ENCODE measurements at places on chromosomes 1 and 21. TPM values are rescaled to one million over a fixed set of nuclear protein-coding genes. Genes with fewer than 3 reads are reported as not detected.

The IL22RA1 gene
- total RNA-seq: 4.1 TPM

The OR2T29 gene
- total RNA-seq: not detected

The PDE4B gene
- total RNA-seq: 0.87 TPM

The RNU1-4 gene
- total RNA-seq: 9,966 TPM

The TCHHL1 gene
- total RNA-seq: 0.18 TPM

The S100A8 gene
- 29.7 TPM for total RNA-seq

The CSF3R gene
- total RNA-seq: not detected

The RNF207 gene
- total RNA-seq: 74.1 TPM

The SLC6A17 gene
- total RNA-seq: 0.14 TPM

The CNTN2 gene
- total RNA-seq: 1.3 TPM

The NPHS2 gene
- 0.55 TPM for total RNA-seq

The SPATA17 gene
- total RNA-seq: 2.3 TPM

The NUDT4B gene
- not detected for total RNA-seq

The LMOD1 gene
- total RNA-seq: 27.5 TPM

The H3-3A gene
- 541 TPM for total RNA-seq

The GBP7 gene
- total RNA-seq: not detected

The SSX2IP gene
- 24.5 TPM for total RNA-seq

The GPR161 gene
- 5.2 TPM for total RNA-seq

The ANKRD35 gene
- not detected for total RNA-seq

The KCNH1 gene
- total RNA-seq: 3.6 TPM

The ARHGEF11 gene
- total RNA-seq: 44.9 TPM

The SH2D1B gene
- total RNA-seq: 0.73 TPM

The TRABD2B gene
- total RNA-seq: 1.3 TPM

The SPATC1L gene
- 3.5 TPM for total RNA-seq

The TUFT1 gene
- total RNA-seq: 20.9 TPM

The PCSK9 gene
- total RNA-seq: not detected

The C1QB gene
- total RNA-seq: 66.1 TPM

The S100A6 gene
- total RNA-seq: 680 TPM

The CYYR1 gene
- total RNA-seq: not detected

The FCGR2B gene
- total RNA-seq: 2.0 TPM

The PPM1J gene
- total RNA-seq: not detected

The UBE2U gene
- total RNA-seq: not detected
